Occipital lobe (tissue), 3 donors: ENCODE measurements at places on chromosomes 12 and 14.

DNA sequence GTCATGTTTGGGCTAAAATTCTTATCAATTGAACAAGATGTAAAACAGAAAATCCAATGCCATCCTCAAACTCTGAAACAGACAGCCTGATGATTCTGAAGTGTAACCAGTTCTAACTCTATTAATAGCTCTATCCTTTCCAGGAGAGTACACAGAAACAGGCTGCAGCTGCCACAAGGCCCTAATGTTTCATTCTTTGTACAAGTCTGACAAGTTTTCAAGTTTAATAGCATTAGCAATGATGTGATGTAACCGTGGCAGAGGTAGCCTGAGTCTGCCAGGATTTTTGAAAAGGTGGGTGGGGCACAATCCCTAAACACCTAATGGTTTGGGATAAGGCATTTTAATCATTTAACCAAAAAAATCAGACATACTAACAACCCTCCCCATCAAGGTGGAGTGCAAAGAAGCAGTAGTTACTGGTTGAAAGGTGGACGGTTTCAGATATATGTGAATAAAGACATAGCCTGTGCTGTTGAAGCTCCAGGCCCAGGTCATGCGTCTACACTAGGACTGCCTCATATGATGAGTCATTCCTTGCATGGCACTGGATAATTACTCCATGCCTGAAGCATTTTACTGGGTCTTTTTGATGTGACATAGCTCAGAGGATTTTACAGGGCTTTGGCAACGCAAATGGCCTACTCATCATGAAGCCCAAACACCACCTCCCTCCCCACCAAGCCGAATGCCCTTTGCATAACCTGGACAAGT, 145.1 kb upstream of the GRIP1 start:
- no peak for DNase-seq

GRCh38 chr12:127980585-127980984, 286.4 kb upstream of the TMEM132C start:
- no peak for DNase-seq

- DNase-seq: no peak
Measured at GRCh38 chr12:95291501-95291900, 73.9 kb downstream of the VEZT start.

- DNase-seq: no peak
Measured at GRCh38 chr12:83642205-83642604, 955.5 kb downstream of the TMTC2 start.

DNA sequence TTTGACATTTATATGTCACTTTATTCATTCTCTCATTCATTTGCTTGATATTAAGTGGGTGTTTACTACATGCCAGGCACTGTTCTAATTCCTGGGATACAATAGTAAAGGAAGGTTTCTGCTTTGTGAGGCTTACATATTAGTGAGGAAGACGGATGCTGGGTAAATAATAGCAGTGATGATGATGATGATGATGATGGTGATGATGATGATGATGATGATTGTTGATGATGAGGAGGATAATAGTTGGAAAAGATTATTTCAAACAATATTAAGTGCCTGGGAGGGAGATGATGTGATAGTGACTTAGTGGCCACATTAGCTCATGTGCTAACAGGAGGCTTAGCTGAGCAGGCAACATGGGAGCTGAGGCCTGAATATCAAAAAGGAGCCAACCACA, 19.3 kb upstream of the TMEM233 start:
- DNase-seq: no peak

DNA sequence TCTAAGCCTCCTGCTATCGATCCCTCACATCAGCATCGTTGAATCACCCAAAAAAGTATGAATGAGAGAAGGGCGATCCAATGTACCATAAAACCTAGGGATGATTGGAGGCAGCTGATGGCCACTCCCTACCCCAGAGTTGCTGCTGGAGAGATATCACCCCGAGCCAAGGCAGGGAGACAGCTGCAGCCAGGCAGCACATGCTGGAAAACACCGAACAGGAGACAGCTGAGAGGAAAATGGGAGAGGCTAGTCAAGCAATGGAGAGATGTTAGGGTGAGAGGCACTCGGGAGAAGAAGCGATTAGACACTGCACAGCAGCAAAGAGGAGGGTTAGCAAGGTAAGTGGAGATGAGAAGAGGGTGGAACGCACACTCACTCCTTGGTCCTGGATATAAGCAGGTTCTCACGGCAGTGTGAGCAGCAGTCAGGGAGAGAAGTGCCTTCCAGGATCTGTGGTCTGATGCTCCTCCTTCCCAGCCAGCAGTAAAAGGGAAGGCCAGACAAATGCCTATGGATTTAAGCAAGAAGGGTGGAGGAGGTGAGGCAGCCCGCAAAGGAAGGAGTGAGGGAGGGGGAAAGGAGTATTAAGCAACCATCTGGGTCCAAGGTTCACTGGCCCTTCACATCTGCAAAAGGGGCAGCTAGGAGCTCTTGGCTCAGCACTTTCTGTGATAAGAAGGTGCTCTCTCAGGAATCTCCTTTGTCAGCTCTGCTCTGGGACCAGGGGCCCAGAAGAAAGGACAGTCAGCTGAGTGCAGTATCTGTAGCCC, at the start of gene SLC7A7:
Gene SLC7A7, minus strand, starts transcription at position 495 of the 773 bp plus-strand sequence. CDS start 2,037 bp downstream, outside the sequence.
- no peak for DNase-seq

- DNase-seq: no peak
Measured at GRCh38 chr12:130335517-130336392, 1.9 kb upstream of the PIWIL1 start.

DNA sequence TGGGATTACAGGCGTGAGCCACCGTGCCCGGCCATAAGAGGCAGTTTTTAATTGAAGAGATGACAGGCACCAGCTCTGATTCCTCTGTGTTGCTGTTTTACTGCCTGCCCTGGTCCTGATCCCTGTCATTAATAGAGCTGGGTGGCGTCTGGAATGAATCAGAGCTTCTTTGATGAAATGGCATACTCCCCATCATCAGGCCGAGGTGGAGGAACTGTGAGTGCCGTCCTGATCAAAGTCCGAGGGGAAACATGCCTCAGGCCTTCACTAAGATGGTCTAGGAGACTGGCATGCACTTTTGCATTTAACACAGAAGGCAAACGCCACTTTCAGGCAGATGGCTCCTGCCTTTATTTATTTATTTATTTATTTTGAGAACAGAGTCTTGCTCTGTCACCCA, 34.1 kb downstream of the IL31 start:
- DNase-seq: no peak

GRCh38 chr14:32530800-32531199, 201.7 kb downstream of the AKAP6 start:
- DNase-seq: no peak

DNA sequence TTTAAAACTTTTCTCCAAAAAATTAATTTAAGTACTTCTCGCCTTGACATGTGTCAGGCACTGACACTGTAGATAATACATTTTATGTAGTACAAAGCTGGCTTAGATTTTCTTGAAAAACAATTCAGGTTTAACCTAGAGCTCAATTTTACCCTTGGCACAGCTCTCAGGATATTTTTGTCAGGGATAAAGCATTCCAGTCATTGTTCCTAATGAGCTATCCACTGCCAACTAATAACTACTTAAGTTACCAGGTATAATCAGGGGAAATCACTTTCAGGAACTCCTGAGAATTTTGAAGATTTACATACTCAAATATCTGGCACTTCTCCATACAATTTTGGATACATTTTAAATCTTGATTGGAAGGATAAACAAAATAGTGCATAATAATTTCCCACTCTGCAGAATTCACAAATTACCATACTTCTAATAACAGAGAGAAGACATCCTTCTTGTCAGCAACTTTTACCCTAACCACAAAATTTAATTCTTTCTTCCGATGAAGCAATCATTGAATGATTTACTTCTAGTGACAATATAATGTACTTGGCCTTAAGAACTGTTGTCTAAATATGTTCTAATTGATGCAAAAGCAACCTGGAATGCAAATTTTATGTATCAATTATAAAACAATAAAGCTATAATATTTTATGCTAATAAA, 4.8 kb downstream of the RASSF9 start:
- DNase-seq: no peak

GRCh38 chr12:90816353-90817089, 138.5 kb downstream of the CCER1 start:
- DNase-seq: no peak

GRCh38 chr14:26987744-26988363, 390.0 kb upstream of the NOVA1 start:
- no peak for DNase-seq

GRCh38 chr12:101089271-101089670, 120.8 kb downstream of the SLC5A8 start:
- no peak for DNase-seq

GRCh38 chr12:113858841-113859386, 107.2 kb downstream of the RBM19 start:
- no peak for DNase-seq

DNA sequence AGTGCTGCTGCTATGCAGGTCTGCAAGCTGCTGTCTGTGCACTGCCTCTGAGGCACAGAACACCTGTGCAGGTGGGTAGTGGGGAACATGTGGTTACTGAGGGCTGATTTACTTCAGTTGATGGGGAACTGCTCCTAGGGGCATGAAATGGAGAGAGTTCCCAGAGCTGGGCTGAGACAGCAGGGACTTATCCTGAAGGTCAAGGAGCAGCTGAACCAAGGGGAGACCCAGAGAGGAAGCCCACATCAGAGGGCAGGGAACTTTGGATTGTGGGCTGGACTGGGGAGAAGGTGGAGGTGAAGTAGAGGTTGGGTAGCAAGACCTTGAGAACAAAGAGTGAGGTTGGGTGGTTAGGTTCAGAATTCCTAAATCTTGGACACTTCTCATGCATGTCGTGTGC, 311.9 kb downstream of the AACS start:
- no peak for DNase-seq

DNA sequence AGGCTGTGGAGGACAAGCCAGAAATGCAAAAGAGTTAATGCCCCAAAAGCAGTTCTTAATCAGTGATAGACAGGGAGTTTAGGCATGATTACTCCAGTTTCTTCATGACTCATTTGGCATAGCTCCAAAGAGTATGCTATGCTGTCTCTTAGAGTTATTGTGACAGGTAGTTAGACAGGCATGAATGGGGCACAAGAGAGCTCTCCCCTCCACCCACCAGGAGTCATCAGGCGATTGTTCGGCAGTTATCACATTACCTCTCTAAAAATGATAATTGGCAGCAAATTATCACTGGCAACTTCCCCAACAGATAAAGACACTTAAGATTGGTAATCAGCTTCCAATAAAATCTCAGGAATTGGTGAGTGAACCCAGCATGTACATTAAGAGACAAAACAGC, 320.1 kb downstream of the DAD1 start:
- no peak for DNase-seq
